Stimulated activated CD8-positive, alpha-beta memory T cell treated with anti-CD3 and anti-CD28 coated beads, Interleukin-7, amount 100 ng/mL, for 1 hour (primary cell): ENCODE measurements at places on chromosomes 12 and 14.

DNA sequence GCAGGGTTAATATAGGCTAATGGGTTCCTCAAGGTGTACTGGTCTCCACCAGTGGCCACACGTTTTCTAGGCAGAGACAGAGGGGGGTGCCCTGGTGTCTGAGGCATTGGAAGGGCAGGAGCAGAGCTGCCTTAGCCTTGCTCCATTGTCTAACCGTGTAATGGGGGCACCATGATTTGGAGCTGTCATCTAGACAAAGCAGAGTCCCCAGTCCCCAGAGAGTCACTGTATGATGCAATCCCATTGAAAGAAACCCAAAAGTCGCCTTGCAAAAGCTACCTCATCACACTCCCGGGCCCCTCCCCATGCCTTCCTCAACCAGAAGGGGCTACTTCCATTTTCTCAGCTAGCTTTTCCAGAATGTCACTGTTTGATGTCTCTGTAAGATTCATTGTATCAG lies 487.1 kb downstream of the AACS start:
- DNase-seq = no peak

- no peak for DNase-seq
Observed at GRCh38 chr14:61747342-61747741, 14.9 kb upstream of the SNAPC1 start.

DNA sequence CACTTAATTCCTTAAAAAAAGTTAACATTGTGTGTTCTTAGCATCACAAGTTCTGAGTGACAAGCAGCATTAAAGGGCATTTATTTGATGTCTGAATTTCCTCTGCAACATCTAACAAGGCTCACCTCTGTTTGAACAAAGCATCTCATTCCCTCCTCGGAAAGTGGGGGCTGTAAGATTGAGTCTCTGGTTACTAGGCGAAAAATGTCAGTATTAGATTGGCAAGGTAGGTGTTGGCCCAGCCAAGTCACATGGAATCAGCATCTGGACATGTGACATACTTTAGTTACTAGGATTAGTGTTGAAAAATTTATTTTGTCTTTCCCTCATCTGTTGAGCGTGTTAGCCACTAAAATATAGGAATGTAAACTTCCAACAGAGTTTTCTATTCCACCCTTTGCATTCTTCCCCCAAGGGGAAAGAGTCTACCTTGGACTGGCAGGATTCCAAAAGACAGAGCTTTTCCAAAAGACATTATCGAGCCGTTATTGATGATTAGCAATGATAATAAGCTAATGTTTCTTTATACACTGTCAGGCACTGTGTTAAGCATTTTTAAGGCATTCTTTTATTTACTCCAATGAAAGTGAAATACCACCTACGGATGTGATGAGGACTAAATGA lies 194.9 kb upstream of the BTG1 start:
- no peak for DNase-seq

GRCh38 chr12:27034607-27035293 lies 12.4 kb downstream of the MED21 start:
- DNase-seq = no peak

DNA sequence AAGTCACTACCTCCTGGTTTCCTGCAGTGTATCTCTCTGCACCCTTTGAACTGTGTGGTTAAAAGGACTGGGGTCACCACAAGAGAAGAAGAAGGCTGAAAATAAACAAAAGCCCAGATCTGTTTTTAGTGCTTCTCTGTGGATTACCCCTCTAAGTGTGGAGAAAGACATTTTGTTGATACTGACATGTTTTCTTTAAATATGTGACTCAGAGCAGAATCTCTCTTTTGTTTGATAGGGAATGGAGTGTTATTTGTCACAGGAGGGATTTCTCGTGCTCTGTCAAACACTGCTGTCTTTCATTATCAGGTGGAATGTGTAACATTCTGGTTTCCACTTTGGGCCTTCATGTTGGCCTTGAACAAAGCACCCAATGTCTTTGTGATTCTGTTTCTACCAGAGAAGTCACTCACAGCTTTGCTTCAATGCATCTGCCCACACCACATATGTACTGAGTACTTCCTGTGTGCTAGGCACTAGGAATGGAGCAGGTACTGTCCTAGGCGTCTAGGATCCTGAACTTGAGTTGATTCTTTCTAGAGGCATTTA lies 82.1 kb downstream of the PLXNC1 start:
- DNase-seq = no peak

DNA sequence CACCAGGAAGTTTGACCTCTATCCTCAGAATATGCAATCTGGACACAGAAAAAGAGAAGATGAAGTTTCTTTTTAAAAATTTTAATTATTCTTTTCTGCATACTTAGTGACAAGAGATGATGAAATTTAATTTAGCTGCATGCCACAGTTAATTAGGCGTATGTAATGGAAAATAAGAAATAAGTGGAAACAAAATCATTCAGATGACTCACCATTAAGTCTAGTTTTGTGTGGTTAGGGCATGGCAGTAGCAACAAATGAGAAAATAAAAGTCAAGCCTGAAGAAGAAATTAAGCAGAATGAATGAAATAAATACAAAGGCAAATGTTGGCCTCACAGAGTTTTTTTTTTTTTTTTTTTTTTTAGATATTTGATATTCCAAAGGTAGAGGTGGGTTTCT lies 30.9 kb upstream of the KLRD1 start:
- no peak for DNase-seq

- DNase-seq = no peak
Observed at GRCh38 chr12:78244916-78245507, 414.3 kb downstream of the NAV3 start.

GRCh38 chr14:73997108-73997943 lies 21.8 kb downstream of the ENTPD5 start:
- DNase-seq = no peak

GRCh38 chr12:119235197-119235751 lies 56.5 kb downstream of the HSPB8 start:
- DNase-seq = no peak

DNA sequence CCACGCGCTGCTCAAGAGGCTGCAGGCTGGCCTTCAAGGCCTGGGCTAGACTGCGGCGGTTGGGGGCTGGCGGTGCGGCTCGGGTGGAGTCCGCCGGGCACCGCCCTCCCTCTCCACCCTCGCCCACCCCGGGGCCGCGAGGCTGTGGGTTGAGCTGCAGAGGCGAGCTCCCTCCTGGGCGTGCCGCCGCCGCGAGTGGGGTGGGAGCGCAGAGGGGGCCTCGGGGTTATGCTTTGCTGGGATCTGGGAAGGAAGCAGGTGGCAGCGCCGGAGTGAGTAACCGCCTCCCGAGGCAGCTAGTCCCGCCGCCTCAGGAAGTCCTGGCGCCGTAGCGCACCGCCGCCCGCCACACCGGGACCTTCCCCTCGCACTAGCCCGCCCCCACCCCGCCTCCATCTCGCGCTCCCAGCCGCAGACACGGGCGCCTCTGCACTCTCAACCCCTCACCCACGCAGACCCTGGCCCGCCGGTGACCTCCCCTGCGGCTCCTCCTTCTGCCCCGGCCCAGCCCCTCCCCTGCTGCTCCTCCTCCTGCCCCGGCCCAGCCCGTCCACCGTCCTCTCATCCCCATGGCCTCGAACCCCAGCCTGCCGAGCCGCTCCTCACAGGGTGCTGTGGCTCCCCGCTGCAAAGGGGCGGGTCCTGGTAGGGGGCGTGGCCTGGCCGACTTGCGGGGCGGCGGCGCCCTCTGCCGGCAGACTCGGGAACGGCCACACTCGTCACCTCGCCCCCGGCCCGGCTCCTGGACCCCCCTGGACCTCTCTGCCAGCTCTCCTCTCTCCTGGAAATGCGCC lies 16.6 kb downstream of the TAMALIN start:
- peak; percentile 74 for DNase-seq

GRCh38 chr14:81565441-81566290 lies 32.0 kb upstream of the SEL1L start:
- DNase-seq = no peak

- DNase-seq = no peak
Observed at GRCh38 chr12:68319988-68320623, 12.1 kb downstream of the MDM1 start.

GRCh38 chr12:100371146-100371545 lies 14.3 kb downstream of the SLC17A8 start:
- no peak for DNase-seq

DNA sequence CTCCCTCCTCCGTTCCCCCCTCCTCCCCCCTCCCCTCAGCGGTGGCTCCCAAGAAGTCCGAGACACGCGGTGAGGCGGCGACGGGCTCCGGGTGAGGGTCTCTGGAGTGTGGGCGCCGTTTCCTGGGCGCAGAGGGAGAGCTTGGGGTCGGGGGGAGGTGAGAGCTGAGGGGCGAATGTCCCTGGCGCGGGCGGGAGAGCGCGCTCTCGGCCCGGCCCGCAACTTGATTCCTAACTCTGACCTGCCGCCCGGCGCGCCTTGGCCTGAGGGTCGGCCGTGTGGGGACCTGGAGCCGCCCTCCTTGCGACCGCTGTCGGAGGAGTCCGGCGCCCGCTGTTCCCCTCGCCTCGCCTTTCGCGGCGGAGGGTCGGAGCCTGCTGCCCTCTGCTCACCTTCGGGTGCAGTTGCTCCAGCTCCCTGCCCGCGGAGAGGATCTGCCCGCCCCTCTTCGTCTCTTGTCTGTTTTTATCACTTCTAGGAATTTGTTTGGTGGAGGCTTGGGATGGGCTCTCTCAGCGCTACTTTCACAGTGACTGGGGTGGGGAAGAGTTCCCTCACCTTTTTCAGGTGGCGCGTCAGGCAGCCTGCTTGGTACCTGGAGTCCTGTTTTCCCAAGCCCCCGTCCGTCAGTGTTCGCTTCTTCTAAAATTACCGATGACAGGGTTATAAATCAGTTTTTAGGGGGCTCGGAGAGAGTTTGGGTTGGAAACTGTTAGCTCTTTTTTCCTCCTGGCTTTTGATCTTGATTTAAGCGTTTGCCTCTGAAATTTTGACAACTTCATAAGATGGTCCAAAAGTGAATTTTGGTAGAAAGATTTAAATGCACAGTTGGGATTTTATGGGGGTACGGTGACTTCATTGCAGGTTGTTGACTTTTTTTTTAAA lies 495 bp downstream of the ADIPOR2 start:
- no peak for DNase-seq

- DNase-seq = no peak
Observed at GRCh38 chr12:130966443-130967030, 12.8 kb downstream of the ADGRD1 start.

- no peak for DNase-seq
Observed at GRCh38 chr12:43754015-43754414, 4.6 kb downstream of the PUS7L start.

GRCh38 chr12:64147011-64147631 lies 75.0 kb downstream of the KICS2 start:
- no peak for DNase-seq

DNA sequence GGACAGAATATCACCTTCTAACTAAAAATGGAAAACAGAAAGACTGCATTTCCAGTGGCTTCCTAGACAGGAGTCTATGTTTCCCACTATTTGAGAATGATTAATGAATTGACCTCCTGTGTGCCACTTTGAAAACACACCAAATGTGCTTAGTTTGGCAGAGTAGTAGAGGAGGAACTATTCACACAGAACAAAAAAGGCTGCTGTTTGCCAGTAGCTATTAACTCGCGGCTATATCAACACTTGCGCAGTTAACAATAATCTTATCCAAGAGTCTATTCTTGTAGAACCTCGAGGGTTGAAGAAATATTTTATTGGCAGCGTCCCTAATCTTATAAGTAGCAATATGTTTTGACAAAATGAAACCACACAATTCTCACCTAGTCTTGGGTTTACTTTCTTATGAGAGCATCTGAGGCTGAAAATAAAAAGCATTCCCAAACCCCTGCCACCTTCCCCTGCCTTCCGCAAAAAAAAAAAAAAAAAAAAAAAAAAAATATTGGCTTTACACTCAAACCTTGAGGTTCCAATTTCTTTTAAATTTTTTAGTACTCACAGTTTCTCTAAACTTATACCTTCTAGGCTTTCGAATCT lies 127.3 kb upstream of the FLRT2 start:
- no peak for DNase-seq

GRCh38 chr12:25416516-25416915 lies 136.6 kb downstream of the LMNTD1 start:
- no peak for DNase-seq

- DNase-seq = no peak
Observed at GRCh38 chr12:46267575-46267824, 1.3 kb downstream of the SLC38A1 start.

GRCh38 chr12:124633365-124634362 lies 66.3 kb upstream of the NCOR2 start:
- no peak for DNase-seq

- DNase-seq = no peak
Observed at GRCh38 chr12:67193704-67194103, 75.5 kb upstream of the CAND1 start.

DNA sequence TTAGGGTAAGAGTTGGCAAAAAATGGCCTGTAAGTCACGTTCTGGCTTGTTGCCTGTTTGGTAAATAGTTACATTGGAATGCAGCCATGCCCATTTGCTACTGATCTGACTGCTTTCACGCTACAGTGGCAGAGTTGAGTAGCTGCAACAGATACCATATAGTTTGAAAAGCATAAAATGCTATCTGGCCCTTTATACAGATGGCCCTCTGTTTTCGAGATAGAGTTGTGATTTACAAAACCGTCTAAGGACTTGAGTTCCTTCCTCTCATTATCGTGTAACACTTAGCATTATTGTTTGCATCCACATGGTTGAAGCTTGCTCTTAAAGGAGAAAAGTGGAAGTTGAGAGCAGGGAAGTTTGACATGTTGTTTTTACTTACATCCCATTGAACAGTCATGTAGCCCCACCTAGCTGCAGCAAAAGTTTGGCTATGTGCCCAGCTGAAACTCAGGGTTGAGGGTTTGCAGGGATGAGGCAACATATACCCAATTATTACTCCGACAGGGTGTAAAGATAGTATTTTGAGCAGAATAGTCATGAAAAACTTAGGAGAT lies 11.3 kb upstream of the SCFD1 start:
- no peak for DNase-seq

GRCh38 chr14:22569106-22569736 lies 19.8 kb downstream of the DAD1 start:
- no peak for DNase-seq

GRCh38 chr12:124493809-124494750 lies 73.3 kb downstream of the NCOR2 start:
- no peak for DNase-seq
